Stomach (tissue), 19 donors: ENCODE measurements at places on chromosomes 5 and 9. TPM values are rescaled to one million over a fixed set of nuclear protein-coding genes. Genes with fewer than 3 reads are reported as not detected.
A peak's percentile ranks its signal among the peaks of the same experiment; 100 is the strongest.

- peak; percentile 77 for DNase-seq
These were observed 8.8 kb downstream of the SPRY4 start for GRCh38 chr5:142316051-142316450.

GRCh38 chr9:136784249-136784996 is 6.7 kb upstream of the TMEM141 start:
- DNase-seq = peak; percentile 57

DNA sequence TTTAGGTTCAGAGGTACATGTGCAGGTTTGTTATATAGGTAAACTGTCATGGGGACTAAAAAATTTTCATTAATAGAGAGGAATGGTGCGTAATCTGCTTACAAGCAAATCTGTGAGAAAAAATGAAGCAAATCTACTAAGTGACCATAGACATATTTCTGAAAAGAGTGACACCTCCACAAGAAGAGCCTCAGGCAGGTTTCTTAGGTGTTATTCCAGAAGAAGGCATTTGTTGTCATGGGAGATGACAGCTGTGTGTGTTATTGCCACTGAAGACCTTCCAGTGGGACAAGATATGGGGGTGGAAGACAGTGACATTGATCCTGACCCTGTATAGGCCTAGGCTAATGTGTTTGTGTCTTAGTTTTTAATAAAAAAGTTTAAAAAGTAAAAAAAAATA is 68.8 kb upstream of the PANK3 start:
- DNase-seq = no peak

GRCh38 chr5:17223367-17224185 is 6.1 kb downstream of the BASP1 start:
- DNase-seq = no peak

The CER1 gene
- not detected for total RNA-seq
